ENCODE measurements at places on chromosomes 7 and 10.

DNA sequence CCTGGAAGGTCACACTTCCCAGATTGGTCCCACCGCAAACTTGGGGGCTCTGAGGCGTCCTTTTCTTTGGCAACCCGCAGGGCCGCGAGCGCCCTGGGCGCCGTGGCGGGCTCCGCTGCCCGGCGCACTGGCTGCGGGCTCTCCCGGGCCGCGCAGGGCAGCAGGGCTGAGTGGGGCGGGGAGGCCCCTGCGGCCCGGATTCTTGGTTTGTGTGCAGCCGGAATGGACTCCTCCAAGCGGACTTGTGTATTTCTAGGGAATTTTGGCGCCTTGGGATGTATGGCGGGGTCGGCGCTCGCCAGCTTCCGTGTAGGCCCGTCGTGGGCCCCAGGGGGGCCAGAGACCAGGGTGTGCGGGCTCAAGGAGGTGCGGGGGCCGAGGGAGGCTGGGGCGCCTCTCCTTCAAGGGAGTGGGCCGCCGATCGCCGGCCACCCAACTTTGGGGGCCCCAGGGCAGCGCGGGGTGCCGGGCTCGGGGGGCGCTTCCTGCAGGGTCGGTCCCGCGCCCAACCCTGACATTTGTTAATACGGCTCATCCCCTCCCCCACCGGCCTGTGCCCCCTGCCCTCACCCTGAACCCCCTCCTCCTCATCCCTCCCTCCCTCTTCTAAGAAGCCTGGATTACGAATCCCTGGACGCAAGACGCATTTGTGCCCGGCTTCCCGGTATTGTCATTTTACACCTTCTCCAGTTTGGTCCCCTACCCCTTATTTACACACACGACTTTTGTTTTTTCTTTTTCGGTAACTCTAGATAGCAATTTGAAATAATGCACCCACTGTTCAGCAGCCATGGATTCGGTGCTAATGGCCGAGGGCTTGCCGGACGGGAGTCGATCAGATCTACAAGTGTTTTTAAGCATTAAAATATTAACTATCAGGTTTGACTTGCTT lies 2.5 kb downstream of the TCF7L2 start:
- no peak for ATAC-seq

- ATAC-seq, result peak; percentile 67
Observed at GRCh38 chr10:87850742-87851205, 12.6 kb downstream of the KLLN start.

- ATAC-seq, result no peak
Observed at GRCh38 chr10:27138277-27138676, 15.9 kb downstream of the YME1L1 start.

DNA sequence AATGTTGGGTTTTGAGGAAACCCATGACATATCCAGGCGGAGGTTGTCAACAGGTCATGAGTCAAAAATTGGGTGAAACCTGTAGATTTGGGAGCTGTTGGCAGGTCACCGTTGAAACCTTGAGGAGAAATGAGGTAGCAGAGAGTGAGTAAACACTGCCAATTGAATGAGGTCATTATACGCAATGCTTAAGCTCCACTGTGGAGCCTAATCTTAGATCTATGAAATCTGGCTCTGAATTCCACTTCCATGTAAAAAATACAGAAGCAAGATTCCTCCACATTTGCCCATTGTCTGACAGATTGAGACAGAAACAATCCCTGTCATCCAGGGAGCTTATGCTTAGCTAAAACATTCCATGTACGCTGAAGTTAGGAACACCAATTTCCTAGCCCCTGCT lies 76.0 kb upstream of the IL6 start:
- no peak for ATAC-seq

DNA sequence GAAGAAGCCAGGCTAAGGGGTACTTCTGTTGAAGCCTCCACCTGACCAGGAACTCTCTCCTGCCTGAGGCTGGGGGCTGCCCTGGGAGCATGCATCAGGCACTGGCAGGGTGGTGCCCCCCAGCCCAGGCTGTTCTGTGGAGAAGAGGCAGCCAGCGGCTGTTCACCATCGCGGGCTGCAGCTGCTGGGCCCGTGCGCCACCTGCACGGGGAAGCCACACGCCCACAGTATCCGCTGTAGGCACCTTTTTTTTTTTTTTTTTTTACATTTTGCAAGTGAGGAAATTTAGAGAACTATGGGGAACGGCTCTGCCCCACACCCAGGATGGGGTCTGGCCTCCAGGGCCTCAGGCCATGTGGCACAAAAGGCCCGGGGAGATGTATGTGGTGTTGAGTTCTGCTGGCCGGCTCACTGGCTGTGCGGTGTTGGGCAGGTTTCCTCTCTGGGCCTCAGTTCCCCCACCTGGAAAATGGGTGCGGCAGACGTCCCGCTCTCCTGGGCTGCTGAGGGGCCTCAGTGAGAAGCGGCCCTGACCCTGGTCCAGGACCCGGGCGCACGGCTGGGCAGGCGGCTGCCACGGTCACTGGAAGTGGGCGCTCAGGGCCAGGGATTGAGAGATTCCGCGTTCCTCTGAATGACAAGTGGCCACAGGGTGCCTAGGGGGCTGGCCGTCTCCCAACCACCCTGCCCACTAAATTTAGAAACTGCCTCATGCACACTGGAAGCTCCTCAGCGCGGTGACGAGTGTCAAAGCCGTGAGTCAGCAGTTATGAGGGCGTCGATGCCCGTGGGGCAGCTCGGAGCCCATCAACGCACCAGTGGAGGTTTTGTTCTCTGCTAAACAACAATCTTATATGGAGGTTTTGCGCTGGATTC lies 8.8 kb upstream of the INTS1 start:
- peak; percentile 85 for ATAC-seq

GRCh38 chr7:129108581-129108980 lies 35.9 kb upstream of the TSPAN33 start:
- ATAC-seq, result no peak

DNA sequence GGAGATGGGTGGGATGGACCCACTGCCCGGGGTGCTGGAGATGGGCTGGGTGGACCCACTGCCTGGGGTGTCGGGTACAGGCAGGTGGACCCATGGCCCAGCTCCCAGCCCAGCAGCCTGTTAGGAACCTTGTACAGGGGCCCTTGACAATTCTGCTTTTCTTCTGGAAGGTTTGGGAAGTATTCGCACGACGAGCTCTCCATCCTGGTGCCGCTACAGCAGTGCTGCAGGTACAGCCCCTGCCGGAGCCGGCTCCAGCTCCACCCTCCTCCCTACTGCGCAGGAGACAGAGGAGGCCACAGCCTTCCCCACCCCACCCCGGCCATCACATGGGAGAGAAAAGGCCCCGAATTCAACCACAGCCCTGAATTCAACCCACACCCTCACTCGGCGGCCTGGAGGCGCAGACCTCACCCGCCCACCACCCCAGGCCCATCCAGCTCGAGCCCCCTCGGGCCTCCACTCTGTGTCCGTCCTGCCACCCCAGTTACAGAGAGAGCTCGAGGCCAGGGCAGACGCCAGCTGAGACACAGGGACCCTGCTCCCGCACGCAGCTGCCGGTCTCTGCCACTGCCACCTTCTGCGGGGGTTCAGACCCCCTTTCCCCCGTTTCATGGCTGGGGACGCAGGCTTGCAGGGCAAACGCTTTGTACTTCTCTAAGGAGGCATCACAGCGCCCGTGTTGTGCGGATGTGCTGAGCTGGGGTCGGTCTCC lies 31.3 kb upstream of the FOXL3 start:
- no peak for ATAC-seq

GRCh38 chr7:3028071-3028757 lies 15.5 kb downstream of the CARD11 start:
- ATAC-seq, result peak; percentile 72

DNA sequence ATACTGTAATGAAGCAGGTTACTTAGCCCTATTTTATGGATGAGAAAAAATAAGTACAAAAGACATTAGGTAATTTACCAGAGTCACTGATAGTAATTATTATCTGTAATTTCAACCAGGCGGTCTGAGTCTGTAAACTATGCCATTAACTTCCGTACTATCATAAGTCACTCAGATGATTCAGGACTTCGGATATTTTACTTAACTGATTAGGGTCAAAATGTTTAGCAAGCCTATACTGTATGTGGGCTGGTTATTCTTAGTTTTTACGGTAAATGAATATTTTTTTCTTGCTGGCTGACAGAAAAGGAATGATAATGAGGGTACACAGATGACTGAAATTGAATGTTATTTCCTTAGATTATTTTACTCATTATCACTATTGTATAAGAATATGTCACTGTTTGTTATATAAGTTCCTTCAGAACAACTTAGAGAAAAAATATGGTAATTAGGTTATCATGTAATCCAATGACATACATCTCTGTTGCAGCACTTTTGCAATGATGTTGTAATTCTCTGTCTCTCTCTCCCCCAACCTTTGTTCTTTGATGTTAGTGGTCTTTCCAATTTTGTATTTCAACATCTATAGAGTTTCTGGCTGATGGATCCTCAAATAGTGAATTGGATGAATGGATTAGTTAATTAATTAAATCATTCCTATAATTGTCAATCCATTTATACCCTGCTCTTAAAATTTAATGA lies 165.6 kb downstream of the ZEB1 start:
- ATAC-seq, result no peak

DNA sequence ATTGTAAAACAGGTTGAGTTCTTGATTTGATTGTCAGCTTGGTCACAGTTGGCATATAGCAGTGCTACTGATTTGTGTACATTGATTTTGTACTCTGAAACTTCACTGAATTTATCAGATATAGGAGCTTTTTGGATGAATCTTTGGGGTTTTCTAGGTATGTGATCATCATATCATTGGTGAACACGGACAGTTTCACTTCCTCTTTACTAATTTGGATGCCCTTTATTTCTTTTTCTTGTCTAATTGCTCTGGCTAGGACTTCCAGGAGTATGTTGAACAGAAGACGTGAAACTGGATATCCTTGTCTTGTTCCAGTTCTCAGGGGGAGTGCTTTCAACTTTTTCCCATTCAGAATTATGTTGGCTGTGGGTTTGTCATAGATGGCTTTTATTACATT lies 86.9 kb downstream of the EXOC4 start:
- ATAC-seq, result no peak

DNA sequence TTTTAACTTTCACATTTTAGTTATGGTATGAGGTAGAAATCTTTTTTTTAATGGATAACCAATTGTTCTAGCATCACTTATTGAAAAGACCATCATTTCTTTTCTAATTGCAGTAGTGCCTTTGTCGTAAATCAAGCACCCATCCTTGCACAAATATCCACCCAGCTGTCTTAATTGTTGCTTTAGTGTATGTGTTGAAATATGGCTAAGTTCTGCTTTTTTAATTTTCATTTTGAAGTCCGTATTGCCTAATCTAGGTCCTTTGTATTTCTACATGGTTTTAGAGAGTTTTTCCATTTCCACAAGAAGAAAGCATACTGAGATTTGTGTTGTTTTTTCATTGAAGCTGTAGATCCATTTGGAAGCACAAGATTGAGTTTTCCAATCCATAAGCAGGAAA lies 259.6 kb upstream of the SEMA3E start:
- no peak for ATAC-seq

DNA sequence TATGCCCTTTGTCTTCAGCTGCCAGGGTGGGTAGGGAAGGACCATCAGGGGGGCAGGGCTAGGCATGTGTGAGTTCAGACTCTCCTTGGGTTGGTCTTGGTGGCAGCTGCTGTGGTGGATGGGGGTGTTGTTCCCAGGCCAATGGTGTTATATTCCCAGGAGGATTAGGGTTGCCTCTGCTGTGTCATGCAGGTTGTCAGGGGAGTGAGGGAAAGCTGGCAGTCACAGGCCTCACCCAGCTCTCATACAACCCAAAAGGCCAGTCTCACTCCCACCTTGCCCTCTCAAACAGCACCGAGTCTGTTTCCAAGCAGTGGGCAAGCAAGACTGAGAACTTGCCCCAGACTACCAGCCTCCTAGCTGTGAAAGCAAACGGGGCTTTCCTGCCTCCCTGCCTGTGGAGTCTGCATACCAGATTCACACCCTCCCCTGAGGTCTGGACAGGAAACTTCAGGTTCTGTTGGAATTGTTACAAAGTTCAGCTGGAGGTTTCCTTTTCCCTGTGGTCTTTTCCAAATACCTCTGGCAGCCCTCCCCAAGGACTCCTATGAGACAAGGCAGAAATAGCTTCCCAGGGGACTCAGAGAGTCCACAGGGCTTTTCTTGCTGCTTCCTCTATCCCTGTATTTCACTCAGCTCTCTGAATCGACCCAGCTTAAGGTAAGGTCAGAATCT lies 1.4 kb downstream of the HYAL4 start:
- peak; percentile 20 for ATAC-seq

Measured in stimulated activated memory B cell treated with anti-CD40 and anti-IgM and Interleukin-4, amounts not matched to agents 10 μg/mL and 1 μg/mL and 100 μg/mL, for 72 hours (primary cell).